CD8-positive, alpha-beta T cell (primary cell): ENCODE measurements at places on chromosomes 1 and 21.

- DNase-seq: no peak
These were observed 114.2 kb downstream of the SIK1 start for GRCh38 chr21:43312751-43313169.

DNA sequence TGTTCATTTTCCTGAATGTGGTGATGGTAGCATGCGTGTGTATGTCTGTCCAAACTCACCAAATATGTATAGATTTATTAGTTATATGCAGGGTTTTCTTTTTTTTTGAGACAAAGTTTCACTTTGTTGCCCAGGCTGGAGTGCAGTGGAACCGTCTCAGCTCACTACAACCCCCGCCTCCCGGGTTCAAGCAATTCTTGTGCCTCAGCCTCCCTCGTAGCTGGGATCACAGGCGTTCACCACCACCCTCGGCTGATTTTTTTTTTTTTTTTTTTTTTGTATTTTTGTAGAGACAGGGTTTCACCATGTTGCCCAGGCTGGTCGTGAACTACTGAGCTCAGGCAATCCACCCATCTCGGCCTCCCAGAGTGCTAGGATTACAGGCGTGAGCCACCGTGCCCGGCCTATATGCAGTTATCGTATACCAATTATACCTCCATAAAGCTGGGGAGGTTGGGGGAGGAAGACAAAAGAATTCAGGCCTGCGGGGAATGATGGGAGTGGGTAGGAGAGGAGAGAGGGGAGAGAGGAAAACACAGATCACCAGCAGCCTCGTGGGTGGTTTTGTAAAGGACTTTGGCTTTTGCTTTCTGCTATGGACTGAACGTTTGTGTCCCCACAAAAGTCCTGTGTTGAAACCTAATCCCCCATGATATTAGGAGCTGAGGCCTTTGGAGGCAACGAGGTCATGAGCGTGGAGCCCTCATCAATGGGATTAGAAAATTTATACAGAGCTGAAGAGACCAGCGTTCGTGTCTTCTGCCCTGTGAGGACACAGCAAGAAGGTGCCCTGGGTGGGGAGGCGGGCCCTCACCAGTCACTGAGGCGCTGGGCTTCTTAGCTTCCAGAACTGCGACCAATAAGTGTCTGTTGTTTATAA, 4.4 kb upstream of the HNRNPU start:
- no peak for DNase-seq

DNA sequence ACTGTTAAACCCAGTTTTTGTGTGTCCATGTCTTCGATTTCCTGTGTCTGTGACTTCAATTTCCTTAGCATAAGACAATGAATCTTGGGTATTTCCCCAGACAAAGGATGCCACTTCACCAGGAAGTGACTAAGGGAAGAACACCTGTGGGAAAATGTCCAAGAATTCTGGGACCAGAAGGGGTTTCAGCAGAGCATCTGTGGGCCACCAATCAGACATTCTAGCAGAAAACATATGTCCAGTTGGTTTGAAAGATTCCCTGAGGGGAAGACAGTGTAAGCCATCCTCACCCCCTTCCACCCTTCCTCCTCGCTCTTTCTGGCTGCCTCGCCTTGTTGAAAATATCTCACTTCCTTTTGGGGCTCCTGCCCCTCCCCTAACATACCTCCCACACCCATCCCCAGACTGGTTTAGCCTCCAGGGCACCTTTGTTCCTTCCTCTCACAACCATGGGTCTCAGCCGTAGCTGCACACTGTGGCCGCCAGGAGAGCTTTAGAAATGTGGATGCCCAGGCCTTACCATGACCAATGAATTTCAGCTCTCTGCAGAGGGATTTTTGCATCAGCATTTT, 25.5 kb upstream of the IFNAR1 start:
- peak; percentile 41 for DNase-seq

GRCh38 chr1:216183454-216183853, 239.8 kb downstream of the USH2A start:
- DNase-seq: no peak

- DNase-seq: no peak
These were observed 5.5 kb downstream of the CTNNBIP1 start for GRCh38 chr1:9904596-9904995.

GRCh38 chr1:85166351-85166750, 34.5 kb downstream of the SYDE2 start:
- DNase-seq: no peak

DNA sequence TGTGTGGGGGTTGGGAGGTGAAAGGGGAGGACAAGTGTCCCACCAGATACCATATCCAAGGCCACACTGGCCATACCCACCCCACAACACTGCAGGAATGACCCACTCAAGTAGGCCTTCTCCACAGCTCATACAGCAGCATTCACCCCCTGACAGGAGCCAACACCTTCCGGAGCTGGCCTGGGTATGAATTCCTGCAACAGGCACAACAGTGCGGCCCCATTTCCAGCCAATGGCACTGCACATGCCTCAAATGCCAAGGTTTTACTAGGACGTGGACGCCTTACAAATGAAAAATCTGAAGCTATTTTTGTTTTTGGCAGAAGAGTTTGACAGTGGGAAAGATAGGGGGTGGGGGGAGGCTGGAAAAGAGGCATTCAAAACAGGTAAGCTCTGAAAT, 2.0 kb downstream of the KCND3 start:
- DNase-seq: no peak

GRCh38 chr21:44583089-44583799, 2.8 kb upstream of the KRTAP10-5 start:
- no peak for DNase-seq

GRCh38 chr1:38235705-38236104, 189.1 kb upstream of the POU3F1 start:
- DNase-seq: no peak

GRCh38 chr1:170200621-170201397, 55.0 kb downstream of the NTMT2 start:
- DNase-seq: no peak

- no peak for DNase-seq
These were observed 46.1 kb upstream of the KAZN start for GRCh38 chr1:14552246-14552965.

DNA sequence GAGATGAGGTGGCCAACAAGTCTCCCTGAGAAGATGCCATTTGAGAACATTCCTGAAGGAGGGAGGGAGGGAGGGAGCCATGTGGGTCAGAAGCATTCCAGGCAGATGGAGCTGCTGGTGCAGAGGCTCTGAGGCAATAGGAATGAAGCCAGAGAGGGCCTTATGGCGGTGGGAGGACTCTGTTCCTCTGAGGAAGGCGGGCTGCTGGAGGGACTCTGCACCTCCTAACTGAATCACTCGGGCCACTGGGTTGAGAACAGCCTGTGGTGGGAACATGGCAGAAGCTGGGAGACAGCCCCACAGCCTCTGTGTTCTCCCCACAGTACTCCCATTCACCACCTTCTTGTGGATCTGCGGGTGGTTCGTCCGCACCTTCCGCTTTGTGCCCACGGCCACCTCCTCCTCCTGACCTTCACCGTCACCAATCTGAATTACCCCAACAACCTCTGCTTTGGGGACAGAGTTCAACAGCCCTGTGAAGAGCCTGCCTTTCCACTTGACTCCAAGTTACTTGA, 2.4 kb upstream of the TMEM125 start:
- peak; percentile 25 for DNase-seq

- no peak for DNase-seq
These were observed 26.5 kb downstream of the HMGCS2 start for GRCh38 chr1:119742202-119742601.

DNA sequence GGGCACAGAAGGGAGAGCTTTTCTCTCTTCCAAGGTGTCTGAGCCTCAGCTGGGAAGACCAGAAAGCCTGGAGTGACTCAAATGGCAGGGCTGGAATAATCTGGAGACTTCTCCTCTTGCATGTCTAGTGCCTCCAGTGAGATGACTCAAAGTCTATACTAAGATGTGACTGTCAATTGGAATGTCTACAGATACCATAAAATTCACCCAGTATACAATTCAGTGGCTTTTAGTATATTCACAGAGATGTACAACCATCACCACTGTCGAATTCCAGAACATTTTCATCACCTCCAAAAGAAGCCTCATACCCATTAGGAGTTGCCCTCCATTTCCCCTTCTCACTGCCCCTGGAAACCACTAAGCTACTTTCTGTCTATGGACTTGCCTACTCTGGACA, 47.9 kb upstream of the CNN3 start:
- no peak for DNase-seq

- DNase-seq: no peak
These were observed 59.8 kb downstream of the LPAR3 start for GRCh38 chr1:84833194-84833593.

GRCh38 chr1:1429671-1430073, 5.8 kb upstream of the VWA1 start:
- no peak for DNase-seq

GRCh38 chr1:168338589-168339503, 58.2 kb downstream of the TBX19 start:
- no peak for DNase-seq

DNA sequence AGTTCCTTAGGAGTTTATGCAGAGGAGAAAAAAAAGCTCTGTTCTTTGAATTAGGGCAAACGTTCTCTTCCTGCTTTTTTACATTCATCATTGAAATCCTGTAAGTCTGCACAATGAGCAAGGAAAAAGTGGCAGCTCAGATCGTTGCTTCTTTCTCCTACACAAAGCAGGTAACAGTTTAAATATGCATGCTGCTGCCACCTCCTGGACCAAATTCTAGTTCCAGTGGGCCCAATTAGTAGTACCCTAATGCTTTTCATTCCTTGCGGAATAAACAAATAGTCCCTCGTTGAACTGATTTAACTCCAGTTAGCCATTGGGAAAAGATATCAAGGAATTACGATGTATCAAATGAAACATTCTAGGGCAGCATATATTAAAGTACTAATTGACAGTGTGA, 20.1 kb downstream of the YTHDF2 start:
- no peak for DNase-seq

DNA sequence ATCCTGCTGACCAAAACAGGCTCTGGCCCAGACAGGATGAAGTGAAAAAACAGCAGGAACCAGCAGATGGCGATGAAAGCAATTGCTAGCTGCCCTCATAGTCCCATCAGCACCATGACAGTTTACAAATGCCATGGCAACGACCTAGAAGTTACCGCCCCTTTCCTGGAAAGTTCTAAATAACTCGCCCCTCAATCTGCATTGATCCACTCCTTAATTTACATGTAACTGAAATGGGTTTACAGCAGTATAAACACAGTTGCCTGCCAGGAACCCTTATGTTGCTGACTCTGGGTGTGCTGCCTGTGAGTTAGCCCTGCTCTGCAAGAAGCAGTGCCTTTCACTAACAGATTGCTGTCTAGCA, 65.5 kb upstream of the CR1L start:
- peak; percentile 50 for DNase-seq

DNA sequence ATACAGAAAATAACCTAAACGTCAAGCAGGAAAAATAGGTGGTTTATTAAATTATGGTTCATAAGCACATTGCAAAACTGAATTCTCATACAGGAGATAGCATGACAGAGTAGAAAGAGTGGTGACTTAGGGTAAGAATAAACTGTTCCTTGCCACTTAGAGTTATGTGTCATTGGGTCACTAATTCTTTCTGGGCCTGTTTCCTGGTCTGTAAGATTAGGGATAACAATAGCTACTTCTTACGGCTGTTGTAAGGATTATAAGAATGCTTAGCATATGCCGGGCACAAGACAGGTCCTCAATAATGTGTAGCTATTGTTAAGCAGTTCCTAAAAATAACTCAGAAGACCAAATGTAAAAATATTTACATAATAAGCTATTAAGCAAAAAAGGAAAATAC, 24.2 kb downstream of the SNRNP40 start:
- no peak for DNase-seq

- DNase-seq: no peak
These were observed 25.5 kb downstream of the ENAH start for GRCh38 chr1:225627304-225627947.

- no peak for DNase-seq
These were observed 8.2 kb downstream of the DCLRE1B start for GRCh38 chr1:113913312-113913668.

DNA sequence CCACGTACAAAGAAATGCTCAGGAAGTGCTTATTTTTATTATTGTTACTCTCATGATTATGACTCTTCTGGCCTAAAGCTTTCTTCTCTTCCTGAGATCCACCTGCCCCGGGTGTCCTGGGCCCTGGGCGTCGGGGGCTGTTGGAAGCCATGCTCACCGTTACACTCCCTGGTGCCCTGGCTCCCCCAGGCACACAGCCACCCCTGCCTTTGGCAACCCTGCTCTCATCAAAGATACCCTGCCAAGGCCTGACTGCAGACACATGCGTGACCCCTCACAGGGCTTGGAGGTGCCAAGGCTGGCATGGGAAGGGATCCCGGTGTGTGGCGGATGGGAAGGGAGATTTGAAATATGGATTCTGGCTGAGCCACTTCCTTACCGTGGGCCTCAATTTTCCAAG, 3.3 kb upstream of the KISS1 start:
- DNase-seq: no peak

- DNase-seq: no peak
These were observed 60.7 kb downstream of the ACBD3 start for GRCh38 chr1:226125831-226126230.

DNA sequence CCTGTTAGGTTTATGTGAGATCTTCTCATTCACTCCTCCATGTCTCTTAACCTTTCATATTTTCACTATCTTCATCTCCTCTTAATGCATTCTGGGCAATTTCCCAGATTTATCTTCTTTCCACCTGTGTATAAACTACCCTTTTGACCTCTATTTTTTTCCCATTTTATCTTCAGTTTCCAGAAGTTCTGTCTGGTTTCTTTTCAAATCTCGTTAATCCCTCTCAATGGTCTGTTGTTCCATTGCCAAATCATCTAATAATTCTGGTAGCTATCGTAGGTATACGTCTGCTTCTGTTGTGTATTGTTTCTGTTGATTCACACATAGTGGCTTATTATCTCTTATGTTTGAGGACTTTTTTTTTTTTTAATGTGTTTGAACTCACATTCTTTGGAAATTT, 25.7 kb upstream of the HYI start:
- DNase-seq: no peak

DNA sequence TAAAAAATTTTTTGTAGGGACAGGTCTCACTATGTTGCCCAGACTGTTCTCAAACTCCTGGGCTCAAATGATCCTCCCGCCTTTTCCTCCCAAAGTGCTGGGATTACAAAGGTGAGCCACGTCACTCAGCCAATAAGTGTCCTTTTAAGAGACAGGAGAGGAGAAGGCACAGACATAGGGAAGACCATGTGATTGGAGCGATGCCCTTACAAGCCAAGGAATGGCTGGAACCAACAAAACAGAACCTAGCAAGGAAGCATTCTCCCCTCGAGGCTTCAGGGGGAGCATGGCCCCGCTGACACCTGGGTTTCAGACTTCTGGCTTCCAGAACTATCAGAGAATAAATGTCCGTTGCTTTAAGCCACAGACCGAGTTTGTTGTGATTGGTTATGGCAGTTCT, 37.0 kb downstream of the NDUFS5 start:
- DNase-seq: no peak

DNA sequence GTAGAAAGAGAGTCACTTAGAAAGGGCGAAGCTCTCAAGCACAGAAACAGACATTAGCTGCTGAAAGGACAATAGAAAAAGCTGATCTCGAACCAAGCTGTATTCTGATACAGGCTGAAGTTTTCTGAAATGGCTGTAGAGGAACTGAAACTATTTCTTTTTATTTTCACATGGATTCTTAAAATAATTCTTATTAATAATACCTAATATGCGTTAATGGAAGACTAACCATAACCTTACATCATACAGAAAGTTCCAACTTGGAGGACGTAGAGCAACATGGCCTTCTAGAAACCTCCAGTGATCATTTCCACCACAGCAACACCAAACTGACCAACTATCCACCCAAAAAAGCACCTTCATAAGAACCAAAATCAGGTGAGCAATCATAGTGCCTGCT, 52.8 kb upstream of the ACADM start:
- no peak for DNase-seq

GRCh38 chr1:30790850-30791778, 33.5 kb upstream of the LAPTM5 start:
- DNase-seq: no peak

GRCh38 chr1:236067854-236068454, 3.1 kb upstream of the NID1 start:
- DNase-seq: no peak
